ENCODE measurements at places on chromosomes 1 and 21. TPM values are rescaled to one million over a fixed set of nuclear protein-coding genes. Genes with fewer than 3 reads are reported as not detected.

DNA sequence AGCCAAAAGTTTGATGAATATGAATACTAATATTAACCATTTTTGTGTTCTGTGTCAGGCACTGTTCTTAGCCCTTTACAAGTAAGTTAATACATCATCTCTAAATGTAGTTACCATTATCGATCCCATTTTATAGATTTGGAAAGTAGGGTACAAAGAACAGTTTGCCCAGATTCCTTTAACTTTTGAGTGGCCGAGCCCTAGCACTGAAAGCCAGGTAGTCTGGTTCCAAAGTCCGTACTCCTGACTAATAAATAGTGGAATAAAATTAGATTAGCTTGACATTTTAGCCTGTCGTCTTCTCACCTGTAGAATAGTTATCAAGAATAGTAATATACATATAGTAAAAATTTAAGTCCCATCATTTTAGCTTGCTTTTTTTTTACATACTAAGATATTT lies 70.6 kb downstream of the PTBP2 start:
- H3K4me3 ChIP-seq: no peak overlapping the region
- H3K4me1 ChIP-seq: no peaks in the 10 kb centered on the region
- H3K27me3 ChIP-seq: no peaks in the 10 kb centered on the region
- no peak overlapping the region for H3K27ac ChIP-seq

- H3K4me1 ChIP-seq: peaks cover 5% of the 10 kb centered on the region
- no peak overlapping the region for H3K4me3 ChIP-seq
- DNase-seq: no peak
- no peak overlapping the region for H3K27ac ChIP-seq
Observed at GRCh38 chr1:227922501-227923352, 25.0 kb downstream of the WNT9A start.

DNA sequence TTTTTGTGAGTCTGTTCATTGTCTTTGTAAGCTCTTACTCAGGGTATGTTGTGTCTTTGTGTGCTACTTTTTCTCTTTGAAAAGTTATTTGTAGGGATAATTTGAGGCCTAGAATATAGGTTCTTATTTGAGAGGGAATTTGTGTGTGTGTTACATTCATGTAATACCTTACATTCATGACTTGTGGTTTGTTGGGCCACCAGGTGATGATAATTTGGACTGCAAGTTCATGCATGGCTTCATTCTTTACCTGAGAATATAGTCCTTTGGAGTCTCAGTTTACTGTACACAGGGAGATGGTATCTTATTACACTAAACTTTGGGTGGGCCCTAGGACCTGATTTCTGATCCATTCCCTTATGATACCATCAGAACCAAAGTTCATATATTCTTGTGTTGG lies 51.8 kb upstream of the FASLG start:
- no peak overlapping the region for H3K27ac ChIP-seq
- no peak for DNase-seq
- H3K36me3 ChIP-seq: peaks cover 32% of the 10 kb centered on the region
- no peaks in the 10 kb centered on the region for H3K27me3 ChIP-seq
- no peak overlapping the region for H3K4me3 ChIP-seq
- H3K4me1 ChIP-seq: peaks cover 32% of the 10 kb centered on the region

Gene SPRR2E
- total RNA-seq: not detected

Gene MATN1
- total RNA-seq: 0.11 TPM

DNA sequence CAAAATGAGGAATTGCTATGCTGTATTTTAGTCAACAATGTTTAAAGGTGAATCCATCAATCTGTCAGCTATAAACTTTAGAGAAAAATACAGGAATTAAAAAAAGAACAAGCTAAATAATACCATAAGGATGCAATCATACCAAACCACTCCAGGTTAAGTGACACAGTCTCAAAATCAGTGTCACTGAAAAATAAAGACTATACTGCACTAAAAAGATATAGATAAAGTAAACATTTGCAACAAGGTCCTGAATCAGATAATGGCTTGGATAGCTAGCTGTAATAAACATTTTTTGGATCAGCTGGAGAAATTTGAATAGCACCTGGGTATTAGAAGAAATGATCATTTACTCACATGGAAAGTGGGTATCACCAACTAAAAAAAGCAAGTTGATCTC lies 7.8 kb downstream of the GPBP1L1 start:
- no peaks in the 10 kb centered on the region for H3K27me3 ChIP-seq
- H3K36me3 ChIP-seq: no peaks in the 10 kb centered on the region
- peaks cover 56% of the 10 kb centered on the region for H3K4me1 ChIP-seq
- no peak overlapping the region for H3K27ac ChIP-seq
- DNase-seq: no peak

DNA sequence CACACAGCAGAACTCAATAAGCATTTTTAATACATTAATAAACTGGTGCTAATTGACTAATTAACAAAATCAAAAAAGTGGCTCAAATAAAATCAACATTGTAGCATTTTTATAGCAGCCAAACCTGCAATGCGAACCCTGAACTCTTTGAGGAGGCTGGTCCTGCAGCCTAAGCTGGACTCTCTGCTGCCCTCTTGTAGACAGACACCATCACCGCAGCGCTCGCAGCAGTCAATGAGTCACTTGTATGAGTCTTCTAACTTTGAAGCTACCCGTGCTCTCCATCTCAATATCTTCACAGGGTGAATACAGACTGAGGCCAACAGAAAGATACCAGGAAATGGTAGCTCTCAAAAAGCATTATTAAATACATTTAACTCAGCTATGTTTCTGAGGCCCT lies 9.7 kb upstream of the KRTAP7-1 start:
- no peak overlapping the region for H3K27ac ChIP-seq
- H3K36me3 ChIP-seq: no peaks in the 10 kb centered on the region
- peaks cover 20% of the 10 kb centered on the region for H3K27me3 ChIP-seq
- H3K4me1 ChIP-seq: no peaks in the 10 kb centered on the region
- H3K4me3 ChIP-seq: no peak overlapping the region
- DNase-seq: peak; percentile 33

Gene SELE
- total RNA-seq: not detected

GRCh38 chr1:110475362-110476027 lies 24.5 kb downstream of the PROK1 start:
- no peak overlapping the region for H3K27ac ChIP-seq
- DNase-seq: no peak

Data from progenitor cell of endocrine pancreas (in vitro differentiated cells).